Large intestine (tissue), 12 donors: ENCODE measurements at places on chromosomes 4 and X. TPM values are rescaled to one million over a fixed set of nuclear protein-coding genes. Genes with fewer than 3 reads are reported as not detected.

GRCh38 chr4:109233570-109233969, 68.9 kb downstream of the COL25A1 start:
- no peak overlapping the region for H3K27ac ChIP-seq
- DNase-seq, result no peak
- H3K4me1 ChIP-seq, result no peaks in the 10 kb centered on the region
- H3K4me3 ChIP-seq, result no peak overlapping the region

GRCh38 chr4:32455231-32455630, 1735.1 kb downstream of the PCDH7 start:
- no peak overlapping the region for H3K27ac ChIP-seq
- H3K27me3 ChIP-seq, result no peaks in the 10 kb centered on the region
- no peaks in the 10 kb centered on the region for H3K4me1 ChIP-seq
- H3K36me3 ChIP-seq, result no peaks in the 10 kb centered on the region
- H3K4me3 ChIP-seq, result no peak overlapping the region

Gene PPP1R2C
- not detected for polyA plus RNA-seq

GRCh38 chr4:95217197-95217596, 331.6 kb downstream of the UNC5C start:
- peaks cover 6% of the 10 kb centered on the region for H3K27me3 ChIP-seq
- no peak overlapping the region for H3K27ac ChIP-seq
- no peaks in the 10 kb centered on the region for H3K36me3 ChIP-seq
- no peaks in the 10 kb centered on the region for H3K4me1 ChIP-seq
- no peak for DNase-seq

Gene RPS6KA6
- polyA plus RNA-seq, result 8.2 TPM

Gene PALLD
- 59.7 TPM for polyA plus RNA-seq

DNA sequence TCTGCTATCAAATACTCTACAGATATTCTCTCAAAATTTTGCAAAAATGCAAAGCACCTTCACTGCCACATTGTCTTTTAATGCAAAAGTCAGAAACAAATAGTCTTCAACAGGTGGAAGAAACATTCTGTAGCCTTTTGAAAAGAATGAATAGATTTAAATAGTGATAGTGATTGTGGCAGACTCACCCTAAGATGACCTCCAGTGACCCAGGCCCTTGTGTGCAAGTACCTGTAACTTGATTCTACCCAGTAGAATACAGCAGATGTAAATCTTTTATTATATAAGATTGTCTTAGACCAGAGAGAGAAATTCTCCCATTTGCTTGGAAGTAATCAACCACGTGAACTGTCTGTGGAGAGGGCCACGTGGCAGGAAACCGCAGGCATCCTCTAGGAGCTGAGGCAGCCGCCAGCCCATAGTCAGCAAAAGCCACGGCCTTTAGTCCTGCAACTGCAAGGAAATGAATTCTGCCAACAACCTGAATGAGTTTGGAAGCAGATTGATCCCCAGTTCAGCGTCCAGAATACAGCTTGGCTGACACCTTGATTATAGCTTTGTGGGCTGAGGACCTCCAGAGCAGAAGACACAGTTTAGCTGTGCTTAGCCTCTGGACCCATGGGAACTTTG, 272.5 kb downstream of the ARHGAP10 start:
- no peaks in the 10 kb centered on the region for H3K36me3 ChIP-seq
- no peak overlapping the region for H3K27ac ChIP-seq
- H3K4me3 ChIP-seq, result no peak overlapping the region
- no peaks in the 10 kb centered on the region for H3K27me3 ChIP-seq
- H3K4me1 ChIP-seq, result no peaks in the 10 kb centered on the region

Gene GLRA3
- 1.0 TPM for polyA plus RNA-seq

Gene TIMM8A
- 21.5 TPM for polyA plus RNA-seq

GRCh38 chr4:165450871-165451270, 72.1 kb downstream of the CPE start:
- no peak for DNase-seq
- H3K36me3 ChIP-seq, result no peaks in the 10 kb centered on the region
- H3K27ac ChIP-seq, result no peak overlapping the region

Gene MAGEB1
- polyA plus RNA-seq, result not detected

GRCh38 chr4:126895988-126896570, 736.7 kb upstream of the INTU start:
- no peaks in the 10 kb centered on the region for H3K4me1 ChIP-seq
- no peaks in the 10 kb centered on the region for H3K36me3 ChIP-seq
- no peaks in the 10 kb centered on the region for H3K27me3 ChIP-seq
- DNase-seq, result no peak

DNA sequence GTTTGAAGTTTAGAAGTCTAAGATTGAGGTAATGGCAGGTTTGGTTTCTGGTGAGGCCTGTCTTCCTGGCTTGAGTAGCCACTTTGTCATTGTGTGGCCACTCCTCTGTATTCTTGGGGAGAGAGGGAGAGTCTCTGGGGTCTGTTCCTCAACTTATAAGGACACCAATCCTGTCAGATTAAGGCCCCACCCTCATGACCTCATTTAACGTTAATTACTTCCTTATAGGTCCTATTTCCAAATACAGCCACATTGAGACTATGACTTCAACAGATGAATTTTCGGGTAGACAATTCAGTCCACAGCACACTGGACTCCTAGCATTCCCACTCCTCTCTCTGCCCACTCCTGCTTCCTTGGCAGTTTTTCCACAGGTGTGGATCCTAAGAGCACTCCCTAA, 350.8 kb upstream of the CASK start:
- DNase-seq, result no peak
- no peak overlapping the region for H3K4me3 ChIP-seq
- H3K4me1 ChIP-seq, result no peaks in the 10 kb centered on the region
- no peak overlapping the region for H3K27ac ChIP-seq

DNA sequence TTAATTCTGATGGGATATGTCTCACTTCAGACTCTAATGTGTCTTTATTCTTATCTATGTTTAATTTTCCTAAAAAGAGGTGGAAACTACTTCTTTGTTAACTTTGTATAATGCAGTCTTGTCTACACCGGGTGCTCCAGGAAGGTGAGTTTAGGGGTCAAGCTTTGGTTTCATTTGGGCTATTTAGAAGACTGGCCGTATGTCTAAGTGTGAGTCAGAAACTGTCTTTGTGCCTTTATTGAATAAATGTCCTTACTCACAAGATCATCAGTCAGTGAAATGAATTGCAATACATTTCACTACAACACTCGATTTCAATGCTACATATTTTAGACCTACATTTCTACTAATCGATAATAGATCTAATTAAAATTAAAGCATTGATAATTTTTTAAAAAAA, 56.2 kb downstream of the PROM1 start:
- no peaks in the 10 kb centered on the region for H3K4me1 ChIP-seq
- H3K36me3 ChIP-seq, result peaks cover 5% of the 10 kb centered on the region
- DNase-seq, result no peak

Gene CHRNA9
- polyA plus RNA-seq, result 0.07 TPM

DNA sequence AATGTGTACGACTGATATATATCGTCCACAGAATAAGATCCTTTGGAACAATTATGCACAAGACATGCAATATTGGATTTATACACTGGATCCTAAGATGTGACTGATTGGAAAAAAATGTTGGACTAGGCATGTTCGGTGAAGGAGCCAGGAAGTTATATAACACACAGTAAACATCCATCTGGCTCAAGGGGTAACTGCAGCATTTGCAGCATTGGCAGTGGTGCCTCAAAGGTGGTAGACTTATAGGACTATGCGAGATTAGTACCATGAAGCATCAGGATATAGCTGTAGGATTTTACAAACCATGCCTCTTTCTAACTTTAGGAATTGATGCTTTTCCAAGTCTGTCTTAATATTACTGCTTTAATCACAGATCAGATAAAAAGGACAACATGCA, 34.3 kb downstream of the MSX1 start:
- no peaks in the 10 kb centered on the region for H3K36me3 ChIP-seq
- peaks cover 16% of the 10 kb centered on the region for H3K27me3 ChIP-seq
- no peak overlapping the region for H3K27ac ChIP-seq
- no peak overlapping the region for H3K4me3 ChIP-seq

- no peaks in the 10 kb centered on the region for H3K4me1 ChIP-seq
- H3K4me3 ChIP-seq, result peak overlapping the region; percentile 34
- no peak for DNase-seq
- no peaks in the 10 kb centered on the region for H3K36me3 ChIP-seq
- H3K27me3 ChIP-seq, result no peaks in the 10 kb centered on the region
- H3K27ac ChIP-seq, result peak overlapping the region; percentile 29
These were observed 183.7 kb downstream of the FBXW7 start for GRCh38 chr4:152352215-152352614.

Gene NPY2R
- 1.8 TPM for polyA plus RNA-seq
